ENCODE measurements at places on chromosomes 16 and 17.

- no peak for DNase-seq
Observed at GRCh38 chr16:76081967-76082366, 195.2 kb upstream of the CNTNAP4 start.

- DNase-seq, result peak; percentile 11
Observed at GRCh38 chr16:23801378-23801777, 34.4 kb upstream of the PRKCB start.

DNA sequence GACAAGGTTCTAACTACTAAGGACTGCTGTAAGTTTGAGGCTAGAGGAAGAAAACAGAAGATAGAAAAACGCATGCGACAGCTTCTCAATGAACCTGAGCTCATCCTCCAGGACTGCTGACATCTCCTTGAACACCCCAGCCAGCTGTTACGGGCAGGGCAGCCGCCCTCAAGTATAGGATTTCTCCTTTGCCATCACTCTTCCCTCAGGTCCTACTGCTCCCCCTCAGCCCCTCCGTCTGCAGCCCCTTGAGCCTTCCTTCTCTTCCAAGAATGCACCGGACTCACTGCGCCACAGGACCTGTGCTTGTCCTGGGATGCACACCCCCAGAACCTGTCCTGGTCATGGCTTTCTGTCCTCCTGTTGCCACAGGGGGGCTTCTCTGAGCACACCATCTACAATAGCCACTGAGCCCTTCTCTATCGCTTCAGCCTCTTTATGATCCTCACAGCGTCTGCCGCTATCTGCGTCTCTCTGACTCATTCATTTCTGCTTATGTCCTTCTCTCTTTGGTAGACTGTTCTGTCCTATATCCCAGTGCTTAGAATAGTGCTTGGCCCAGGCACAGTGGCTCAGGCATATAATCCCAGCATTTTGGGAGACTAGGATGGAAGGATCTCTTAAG, 15.7 kb upstream of the XYLT2 start:
- no peak for DNase-seq

DNA sequence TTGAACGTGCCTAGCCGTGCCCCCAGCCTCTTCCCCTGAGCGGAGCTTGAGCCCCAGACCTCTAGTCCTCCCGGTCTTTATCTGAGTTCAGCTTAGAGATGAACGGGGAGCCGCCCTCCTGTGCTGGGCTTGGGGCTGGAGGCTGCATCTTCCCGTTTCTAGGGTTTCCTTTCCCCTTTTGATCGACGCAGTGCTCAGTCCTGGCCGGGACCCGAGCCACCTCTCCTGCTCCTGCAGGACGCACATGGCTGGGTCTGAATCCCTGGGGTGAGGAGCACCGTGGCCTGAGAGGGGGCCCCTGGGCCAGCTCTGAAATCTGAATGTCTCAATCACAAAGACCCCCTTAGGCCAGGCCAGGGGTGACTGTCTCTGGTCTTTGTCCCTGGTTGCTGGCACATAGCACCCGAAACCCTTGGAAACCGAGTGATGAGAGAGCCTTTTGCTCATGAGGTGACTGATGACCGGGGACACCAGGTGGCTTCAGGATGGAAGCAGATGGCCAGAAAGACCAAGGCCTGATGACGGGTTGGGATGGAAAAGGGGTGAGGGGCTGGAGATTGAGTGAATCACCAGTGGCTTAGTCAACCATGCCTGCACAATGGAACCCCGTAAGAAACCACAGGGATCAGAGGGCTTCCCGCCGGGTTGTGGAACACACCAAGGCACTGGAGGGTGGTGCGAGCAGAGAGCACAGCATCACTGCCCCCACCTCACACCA, 724 bp downstream of the GAA start:
- DNase-seq, result peak; percentile 6

DNA sequence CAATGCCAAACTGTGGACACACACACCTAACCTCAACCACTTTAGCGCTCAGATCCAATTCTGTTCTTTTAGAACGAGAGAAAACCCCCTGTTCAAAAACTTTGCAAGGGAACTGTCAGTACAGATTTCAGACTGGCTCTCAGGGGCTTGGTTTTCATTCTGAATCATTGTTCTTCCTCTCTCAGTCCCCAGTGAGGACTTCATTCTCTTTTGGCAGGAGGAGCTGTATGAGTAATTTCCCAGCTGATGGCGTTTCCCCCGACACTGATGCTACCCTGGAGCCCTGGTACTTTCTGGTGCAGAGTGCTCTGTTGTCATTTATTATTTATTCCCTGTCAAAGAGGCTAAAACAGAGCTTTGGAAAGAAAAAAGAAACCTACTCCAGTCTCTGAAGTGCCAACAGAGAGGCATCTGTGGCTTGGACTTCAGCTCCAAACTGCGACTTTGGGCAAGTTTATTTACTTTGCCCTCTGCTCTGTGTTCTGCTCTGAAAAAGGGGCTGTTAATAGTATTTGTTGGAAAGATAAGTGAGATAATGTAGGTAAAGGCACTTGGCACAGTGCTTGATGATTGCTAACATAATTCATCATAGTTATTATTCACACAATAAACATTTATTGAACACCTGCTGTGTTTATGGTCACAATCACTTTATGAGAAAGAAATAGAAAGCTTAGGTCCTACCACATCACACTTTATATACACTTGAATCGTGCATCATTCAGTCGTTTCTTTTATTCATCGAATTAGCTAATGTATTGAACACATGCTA, 28.3 kb downstream of the ETV4 start:
- DNase-seq, result no peak

GRCh38 chr16:54821731-54822130, 108.9 kb upstream of the IRX5 start:
- no peak for DNase-seq

DNA sequence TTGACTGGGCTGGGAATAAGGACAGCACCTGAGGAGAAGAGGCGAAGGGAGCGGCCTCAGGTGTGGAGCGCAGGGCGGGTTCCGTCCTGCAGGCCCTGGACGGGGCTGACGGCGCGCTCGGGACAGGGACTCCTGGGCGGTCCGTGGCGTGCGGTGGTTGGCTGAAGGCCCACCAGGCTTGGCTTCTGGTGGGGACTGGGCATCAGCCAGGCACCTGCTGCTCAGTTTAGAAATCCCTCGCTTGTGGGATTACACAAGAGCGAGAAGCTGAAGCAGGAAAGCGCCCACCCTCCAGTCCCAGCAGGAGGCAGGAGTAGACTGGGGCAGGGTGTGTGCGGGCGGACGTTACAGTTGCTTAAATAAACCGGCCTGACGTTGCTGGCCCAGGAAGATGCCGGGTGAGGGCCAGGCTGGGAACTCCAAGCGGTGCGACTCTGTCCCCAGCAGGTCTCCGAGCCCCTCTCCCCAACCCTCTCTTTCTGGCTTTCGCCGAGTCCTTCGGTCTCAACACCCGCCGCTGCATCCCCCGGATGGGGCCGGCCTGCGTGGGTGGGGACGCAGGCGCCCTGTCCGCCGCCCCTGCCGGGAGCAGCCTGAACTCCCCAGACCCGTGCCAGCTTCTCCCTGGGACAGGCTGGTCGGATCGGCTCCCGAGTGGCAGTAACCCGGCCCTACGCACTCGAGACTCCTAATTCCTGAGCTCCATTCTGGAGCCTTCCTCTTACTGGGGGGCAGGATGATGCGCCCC, 639 bp downstream of the MIF4GD start:
- DNase-seq, result peak; percentile 13

- no peak for DNase-seq
Observed at GRCh38 chr17:310111-311010, 42.2 kb downstream of the RPH3AL start.

DNA sequence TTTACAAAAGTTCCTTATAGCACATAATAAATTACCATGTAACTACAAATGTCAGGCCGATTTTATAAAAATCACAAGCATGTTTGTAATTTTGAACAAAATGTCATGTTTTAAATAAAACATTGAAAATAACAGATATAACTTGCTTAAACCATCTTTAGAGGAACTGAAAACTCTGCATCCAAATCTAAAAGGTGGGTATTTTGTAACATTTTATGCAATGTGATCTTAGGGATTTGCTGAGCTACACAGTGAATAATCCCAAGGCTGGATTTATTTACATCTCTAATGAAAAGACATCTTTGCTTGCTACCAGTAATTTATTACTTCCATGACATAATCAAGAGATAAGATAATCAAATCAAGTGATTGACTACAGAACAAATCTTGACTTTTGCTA, 47.5 kb downstream of the N4BP1 start:
- DNase-seq, result no peak

GRCh38 chr17:43219001-43219400, 7.3 kb downstream of the TMEM106A start:
- DNase-seq, result no peak

DNA sequence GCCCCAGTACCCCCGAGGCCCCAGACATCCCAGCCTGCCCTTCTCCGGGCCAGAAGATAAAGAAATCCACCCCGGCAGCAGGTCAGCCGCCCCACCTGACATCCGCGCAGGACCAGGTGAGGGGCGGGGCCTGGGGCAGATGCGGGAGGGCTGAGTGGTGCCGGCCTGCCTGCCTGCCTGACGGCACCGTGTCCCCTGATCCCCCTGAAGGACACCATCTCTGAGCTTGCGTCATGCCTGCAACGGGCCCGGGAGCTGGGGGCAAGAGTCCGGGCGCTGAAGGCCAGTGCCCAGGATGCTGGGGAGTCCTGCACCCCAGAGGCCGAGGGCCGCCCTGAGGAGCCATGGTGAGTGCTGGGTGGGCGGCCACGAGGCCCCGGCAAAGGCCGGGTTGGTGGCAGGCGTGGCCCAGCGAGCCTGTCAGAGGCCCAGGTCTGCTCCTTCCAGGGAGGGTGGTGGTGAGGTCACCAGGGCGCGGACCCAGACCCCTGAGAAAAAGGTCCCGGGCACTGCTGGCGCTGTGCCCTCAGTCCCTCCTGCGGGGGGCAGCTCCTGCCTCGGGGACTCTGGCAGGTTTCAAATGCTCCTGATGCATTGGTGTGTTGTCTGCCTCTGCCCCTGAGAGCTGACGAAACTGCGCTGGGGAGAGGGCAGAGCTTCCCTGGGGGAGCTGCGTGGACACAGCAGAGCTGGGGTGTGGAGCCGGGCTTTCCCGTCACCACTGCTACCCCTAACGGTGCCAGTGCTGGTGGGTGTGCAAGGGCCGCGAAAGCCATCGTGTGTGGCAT, 1.2 kb downstream of the CDT1 start:
- DNase-seq, result no peak

DNA sequence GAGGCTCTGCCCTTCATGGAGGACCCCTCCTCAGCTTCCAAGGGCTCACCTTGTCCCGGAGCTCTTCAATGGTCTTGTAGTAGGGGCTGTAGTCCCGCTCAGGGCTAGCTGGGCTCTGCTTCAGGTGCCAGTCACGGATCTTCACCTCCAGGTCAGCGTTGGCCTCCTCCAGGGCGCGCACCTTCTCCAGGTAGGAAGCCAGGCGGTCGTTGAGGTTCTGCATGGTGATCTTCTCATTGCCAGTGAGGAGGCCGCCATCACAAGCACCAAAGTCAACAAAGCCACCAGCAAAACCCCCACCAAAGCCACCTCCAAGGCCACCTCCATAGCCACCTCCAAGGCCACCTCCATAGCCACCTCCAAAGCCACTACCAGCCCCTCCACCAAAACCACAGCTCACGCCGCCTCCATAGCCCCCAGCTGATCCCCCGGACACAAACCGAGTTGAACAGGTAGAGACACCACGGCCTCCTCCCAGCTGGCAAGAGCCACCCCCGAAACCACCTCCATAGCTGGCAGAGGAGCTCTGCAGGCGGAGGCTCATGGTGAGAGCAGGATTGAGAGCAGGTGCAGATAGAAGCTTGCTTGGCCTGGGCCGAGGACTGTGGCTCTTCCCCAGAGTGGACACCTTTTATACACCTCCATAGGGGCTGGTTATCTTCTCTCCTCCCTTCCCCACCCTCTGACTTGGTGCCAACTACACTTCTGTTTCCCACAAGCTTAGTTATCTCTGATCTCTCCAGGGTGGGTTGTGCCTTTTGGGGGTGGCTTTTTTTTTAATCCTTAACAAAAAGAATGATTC, at the start of gene KRT13:
TSS of gene KRT13 (minus strand) at position 606 of the 802 bp plus-strand sequence. CDS start at position 544, 62 bp downstream.
- DNase-seq, result no peak

DNA sequence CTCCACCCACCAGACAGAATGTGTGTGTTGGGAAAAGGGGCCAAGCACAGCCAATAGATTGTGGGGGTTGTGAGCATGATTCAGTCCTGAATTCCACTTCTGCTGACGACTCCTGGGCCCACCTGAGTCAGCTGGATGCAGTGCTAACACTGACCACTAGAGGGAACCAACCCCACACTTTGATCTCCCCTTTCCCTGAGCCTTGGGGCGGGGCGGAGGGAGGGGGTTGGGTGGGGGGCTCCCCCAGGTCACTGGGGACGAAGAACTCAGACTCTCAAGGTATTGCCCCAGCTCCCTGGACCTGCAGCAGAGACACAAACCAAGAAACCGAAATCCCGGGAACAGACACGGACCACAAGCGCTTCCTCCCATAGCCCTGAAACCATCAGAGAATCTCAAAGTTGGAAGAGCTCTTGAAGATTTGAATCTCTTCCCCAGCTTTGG, 621 bp upstream of the CSHL1 start:
- peak; percentile 15 for DNase-seq

DNA sequence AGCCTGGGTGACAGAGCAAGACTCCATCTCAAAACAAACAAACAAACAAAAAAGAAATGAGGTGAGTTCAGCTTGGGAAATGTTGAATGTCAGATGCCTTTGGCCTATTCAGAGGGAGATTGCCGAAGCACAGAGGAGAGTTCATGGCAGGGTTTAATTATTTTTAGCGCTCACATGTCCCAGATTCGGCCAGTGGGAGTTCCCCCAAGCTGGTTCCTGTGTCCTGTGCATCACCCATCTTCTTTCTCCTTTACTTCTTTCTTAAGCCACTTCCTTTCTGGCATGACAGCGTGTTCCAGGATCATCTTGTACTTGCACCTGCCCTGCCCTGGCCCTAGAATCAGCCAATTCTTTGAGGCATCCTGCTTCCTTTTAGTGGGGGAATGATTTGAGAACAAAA, 9.2 kb downstream of the MPV17L start:
- no peak for DNase-seq

- DNase-seq, result no peak
Observed at GRCh38 chr16:48359983-48360382, 25.2 kb downstream of the SIAH1 start.

GRCh38 chr16:89369266-89369895, 121.0 kb downstream of the ANKRD11 start:
- no peak for DNase-seq

DNA sequence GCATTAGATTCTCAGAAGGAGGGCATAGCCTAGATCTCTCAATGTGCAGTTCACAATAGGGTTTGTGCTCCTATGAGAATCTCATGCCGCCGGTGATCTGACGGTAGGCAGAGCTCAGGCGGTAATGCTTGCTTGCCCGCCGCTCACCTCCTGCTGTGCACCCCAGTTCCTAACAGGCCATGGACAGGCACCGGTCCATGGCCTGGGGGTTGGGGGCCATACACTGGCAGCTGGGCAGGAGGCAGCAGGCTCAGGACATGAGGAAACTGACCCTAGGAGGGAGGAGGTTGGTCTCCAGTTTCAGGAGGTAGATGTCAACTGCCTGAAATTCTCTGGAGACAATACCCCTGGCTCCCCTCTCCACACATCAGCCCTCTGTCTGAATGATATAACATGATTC, 245.0 kb upstream of the CACNG5 start:
- no peak for DNase-seq
